ENCODE measurements at places on chromosomes 6 and 20.

GRCh38 chr20:13283869-13284829 lies 63.1 kb downstream of the ISM1 start:
- no peaks in the 10 kb centered on the region for H3K4me1 ChIP-seq
- peaks cover 2% of the 10 kb centered on the region for H3K27me3 ChIP-seq
- no peaks in the 10 kb centered on the region for H3K36me3 ChIP-seq

- peaks cover 25% of the 10 kb centered on the region for H3K27me3 ChIP-seq
- H3K36me3 ChIP-seq, result no peaks in the 10 kb centered on the region
- H3K27ac ChIP-seq, result peak overlapping the region; percentile 57
- no peak overlapping the region for H3K4me3 ChIP-seq
These were observed 54.5 kb downstream of the RIPOR3 start for GRCh38 chr20:50636601-50637540.

- H3K4me1 ChIP-seq, result peaks cover 8% of the 10 kb centered on the region
- H3K36me3 ChIP-seq, result peaks cover 4% of the 10 kb centered on the region
- H3K27ac ChIP-seq, result no peak overlapping the region
- no peak for DNase-seq
- H3K4me3 ChIP-seq, result no peak overlapping the region
These were observed 73.9 kb downstream of the AHI1 start for GRCh38 chr6:135423649-135424128.

GRCh38 chr20:23974966-23975365 lies 13.6 kb downstream of the GGTLC1 start:
- H3K4me3 ChIP-seq, result no peak overlapping the region
- H3K4me1 ChIP-seq, result no peaks in the 10 kb centered on the region
- DNase-seq, result no peak
- H3K27me3 ChIP-seq, result no peaks in the 10 kb centered on the region

GRCh38 chr6:162070639-162071038 lies 656.9 kb downstream of the PRKN start:
- peaks cover 3% of the 10 kb centered on the region for H3K36me3 ChIP-seq
- H3K27me3 ChIP-seq, result no peaks in the 10 kb centered on the region

DNA sequence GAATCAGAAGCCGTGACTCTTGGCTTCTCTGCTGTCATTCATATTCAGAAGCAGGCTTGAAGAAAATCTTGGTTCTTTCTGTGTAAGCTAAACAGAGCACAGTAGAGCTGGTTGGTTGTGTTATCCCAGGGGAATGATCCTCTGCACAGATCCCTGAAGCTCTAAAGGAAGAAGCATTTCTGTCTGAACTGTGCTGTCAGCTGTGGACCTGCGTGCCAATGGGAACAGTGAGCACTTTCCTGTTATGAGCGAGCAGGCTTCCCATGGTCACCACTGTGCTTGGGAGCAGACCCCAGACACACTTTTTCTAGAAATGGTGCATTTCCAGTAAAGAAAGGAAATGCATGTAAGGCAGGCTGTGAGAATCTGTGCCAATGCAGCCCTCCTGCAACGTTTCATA lies 490.2 kb downstream of the EPM2A start:
- no peak for DNase-seq
- no peaks in the 10 kb centered on the region for H3K27me3 ChIP-seq
- peaks cover 31% of the 10 kb centered on the region for H3K4me1 ChIP-seq
- no peak overlapping the region for H3K27ac ChIP-seq

- no peak overlapping the region for H3K4me3 ChIP-seq
- H3K27me3 ChIP-seq, result no peaks in the 10 kb centered on the region
- DNase-seq, result no peak
- H3K4me1 ChIP-seq, result peaks cover 6% of the 10 kb centered on the region
- no peak overlapping the region for H3K27ac ChIP-seq
- H3K36me3 ChIP-seq, result no peaks in the 10 kb centered on the region
These were observed 69.9 kb downstream of the CDKAL1 start for GRCh38 chr6:20604159-20604558.

DNA sequence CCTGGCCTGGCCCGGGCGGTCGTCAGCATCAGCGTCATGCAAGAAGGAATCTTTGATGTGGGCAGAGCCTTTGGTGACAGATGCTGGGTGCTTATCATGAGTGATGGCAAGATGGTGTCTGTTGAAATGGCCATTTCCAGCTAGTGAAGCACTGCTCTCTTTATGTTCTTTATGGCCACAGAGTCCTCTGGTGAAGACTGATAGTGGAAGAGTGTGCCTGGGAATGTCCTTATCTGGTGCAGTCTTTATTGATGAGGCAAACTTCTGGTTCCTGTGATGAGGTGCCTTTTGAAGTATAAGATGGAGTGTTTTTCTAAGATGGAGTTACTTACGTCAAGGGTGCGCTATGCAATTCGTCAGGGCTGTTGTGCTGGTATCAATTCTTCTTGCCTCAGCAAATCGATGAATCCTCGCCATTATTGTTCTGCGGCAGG lies 22.6 kb upstream of the CCR6 start:
- DNase-seq, result no peak
- H3K27ac ChIP-seq, result no peak overlapping the region
- no peaks in the 10 kb centered on the region for H3K4me1 ChIP-seq
- H3K36me3 ChIP-seq, result no peaks in the 10 kb centered on the region
- H3K4me3 ChIP-seq, result no peak overlapping the region
